ENCODE measurements at places on chromosomes 5 and 9. TPM values are rescaled to one million over a fixed set of nuclear protein-coding genes. Genes with fewer than 3 reads are reported as not detected.

The CEMIP2 gene
- total RNA-seq = 65.2 TPM

The EGFLAM gene
- 1.1 TPM for total RNA-seq

The PCDHA6 gene
- total RNA-seq = not detected

The TMEM203 gene
- 20.8 TPM for total RNA-seq

The DTWD2 gene
- total RNA-seq = 1.8 TPM

The SLC36A3 gene
- not detected for total RNA-seq

The TMC1 gene
- not detected for total RNA-seq

The AGXT2 gene
- not detected for total RNA-seq

The ELOVL7 gene
- total RNA-seq = 0.18 TPM

- H3K27ac ChIP-seq = no peak overlapping the region
- no peak for DNase-seq
- H3K36me3 ChIP-seq = no peaks in the 10 kb centered on the region
- no peaks in the 10 kb centered on the region for H3K27me3 ChIP-seq
- H3K4me1 ChIP-seq = no peaks in the 10 kb centered on the region
Observed at GRCh38 chr5:2697041-2697440, 54.4 kb downstream of the IRX2 start.

GRCh38 chr5:37955748-37956147 lies 115.9 kb upstream of the GDNF start:
- no peak for DNase-seq
- H3K4me1 ChIP-seq = no peaks in the 10 kb centered on the region
- H3K27me3 ChIP-seq = peaks cover 3% of the 10 kb centered on the region
- H3K27ac ChIP-seq = no peak overlapping the region

DNA sequence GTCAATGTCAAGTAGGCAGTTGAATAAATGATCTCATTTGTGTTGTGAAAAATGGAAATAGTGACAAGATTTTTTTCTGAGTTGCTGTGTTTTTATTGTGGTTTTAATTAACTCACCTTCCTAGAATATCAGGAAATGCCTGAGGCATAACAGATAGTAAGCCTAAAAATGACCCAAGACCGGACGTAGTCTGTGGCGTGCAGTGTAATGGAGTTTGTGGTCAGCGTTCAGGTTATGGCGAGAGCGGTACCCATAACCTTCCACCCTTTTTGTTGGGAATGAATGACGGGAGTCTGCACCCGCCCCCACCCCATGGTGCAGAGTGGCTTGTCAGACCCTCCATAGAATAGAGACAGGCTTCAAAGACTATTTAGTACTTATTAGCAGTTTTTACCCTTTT lies 119.3 kb downstream of the GALNT10 start:
- H3K27me3 ChIP-seq = no peaks in the 10 kb centered on the region
- H3K36me3 ChIP-seq = no peaks in the 10 kb centered on the region
- peaks cover 10% of the 10 kb centered on the region for H3K4me1 ChIP-seq
- no peak overlapping the region for H3K4me3 ChIP-seq
- H3K27ac ChIP-seq = no peak overlapping the region

DNA sequence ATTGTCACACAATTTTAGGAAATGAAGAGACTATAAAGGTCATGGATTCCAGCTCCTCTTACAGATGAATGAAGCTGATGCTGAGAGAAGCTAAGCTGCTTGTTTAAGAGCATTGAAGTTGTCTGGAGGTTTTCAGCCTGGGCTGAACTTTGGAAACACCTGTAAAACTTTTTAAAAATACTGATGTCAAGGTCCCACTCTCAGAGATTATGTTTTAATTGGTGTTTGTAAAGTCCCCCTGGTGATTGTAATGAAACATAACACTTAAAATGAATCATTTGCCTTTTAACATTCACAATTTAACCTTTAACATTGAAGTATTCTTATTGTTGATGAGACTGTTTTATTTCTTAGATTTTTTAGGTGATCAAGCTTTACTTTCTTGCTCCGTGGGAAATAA lies 16.4 kb downstream of the RAD23B start:
- H3K27me3 ChIP-seq = no peaks in the 10 kb centered on the region
- H3K4me1 ChIP-seq = no peaks in the 10 kb centered on the region
- H3K36me3 ChIP-seq = peaks cover 7% of the 10 kb centered on the region
- no peak overlapping the region for H3K4me3 ChIP-seq
- no peak overlapping the region for H3K27ac ChIP-seq
- DNase-seq = no peak

GRCh38 chr9:134041649-134041962 lies 16.3 kb downstream of the BRD3OS start:
- H3K27me3 ChIP-seq = no peaks in the 10 kb centered on the region
- H3K4me3 ChIP-seq = no peak overlapping the region
- no peak overlapping the region for H3K27ac ChIP-seq
- H3K4me1 ChIP-seq = no peaks in the 10 kb centered on the region

GRCh38 chr5:124263680-124264491 lies 482.6 kb downstream of the ZNF608 start:
- no peak overlapping the region for H3K4me3 ChIP-seq
- no peak for DNase-seq
- H3K27ac ChIP-seq = no peak overlapping the region
- peaks cover 2% of the 10 kb centered on the region for H3K4me1 ChIP-seq
- no peaks in the 10 kb centered on the region for H3K36me3 ChIP-seq

DNA sequence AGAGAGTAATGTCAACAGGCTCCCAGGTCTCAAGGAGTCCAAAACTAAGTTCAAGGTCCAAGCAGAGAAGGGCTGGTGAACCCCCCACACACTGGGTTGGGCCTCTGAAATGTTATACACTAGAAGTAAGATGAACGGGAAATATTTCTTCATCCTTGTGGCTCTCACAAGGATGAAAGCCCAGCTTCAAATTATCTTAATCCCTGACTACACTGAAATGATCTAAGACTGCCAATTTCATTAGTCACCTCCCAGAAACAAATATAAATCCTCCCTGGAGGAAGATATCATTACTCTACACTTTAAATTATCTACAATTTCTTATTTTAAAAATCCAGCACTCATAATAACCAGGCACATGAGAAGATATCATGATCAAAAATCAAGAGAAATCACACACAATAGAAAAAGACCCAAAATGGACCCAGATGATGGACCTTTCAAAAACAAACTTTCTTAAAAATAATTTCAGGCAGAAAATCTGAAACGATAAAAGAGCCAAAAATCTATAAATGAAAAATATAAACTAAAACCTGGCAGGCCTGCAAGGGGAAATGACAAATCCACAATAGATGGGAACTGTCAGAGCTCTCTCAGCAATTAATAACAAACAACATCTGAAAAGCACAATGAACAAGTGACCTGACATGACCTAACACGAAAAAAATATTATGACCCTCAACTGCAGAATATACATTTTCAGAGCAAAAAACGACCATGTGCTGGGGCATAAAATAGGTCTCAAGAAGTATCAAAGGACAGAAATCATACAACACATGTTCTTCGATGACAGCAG lies 117.4 kb downstream of the GPR21 start:
- H3K27ac ChIP-seq = no peak overlapping the region
- H3K4me1 ChIP-seq = no peaks in the 10 kb centered on the region
- no peaks in the 10 kb centered on the region for H3K36me3 ChIP-seq
- H3K27me3 ChIP-seq = no peaks in the 10 kb centered on the region
- H3K4me3 ChIP-seq = no peak overlapping the region

DNA sequence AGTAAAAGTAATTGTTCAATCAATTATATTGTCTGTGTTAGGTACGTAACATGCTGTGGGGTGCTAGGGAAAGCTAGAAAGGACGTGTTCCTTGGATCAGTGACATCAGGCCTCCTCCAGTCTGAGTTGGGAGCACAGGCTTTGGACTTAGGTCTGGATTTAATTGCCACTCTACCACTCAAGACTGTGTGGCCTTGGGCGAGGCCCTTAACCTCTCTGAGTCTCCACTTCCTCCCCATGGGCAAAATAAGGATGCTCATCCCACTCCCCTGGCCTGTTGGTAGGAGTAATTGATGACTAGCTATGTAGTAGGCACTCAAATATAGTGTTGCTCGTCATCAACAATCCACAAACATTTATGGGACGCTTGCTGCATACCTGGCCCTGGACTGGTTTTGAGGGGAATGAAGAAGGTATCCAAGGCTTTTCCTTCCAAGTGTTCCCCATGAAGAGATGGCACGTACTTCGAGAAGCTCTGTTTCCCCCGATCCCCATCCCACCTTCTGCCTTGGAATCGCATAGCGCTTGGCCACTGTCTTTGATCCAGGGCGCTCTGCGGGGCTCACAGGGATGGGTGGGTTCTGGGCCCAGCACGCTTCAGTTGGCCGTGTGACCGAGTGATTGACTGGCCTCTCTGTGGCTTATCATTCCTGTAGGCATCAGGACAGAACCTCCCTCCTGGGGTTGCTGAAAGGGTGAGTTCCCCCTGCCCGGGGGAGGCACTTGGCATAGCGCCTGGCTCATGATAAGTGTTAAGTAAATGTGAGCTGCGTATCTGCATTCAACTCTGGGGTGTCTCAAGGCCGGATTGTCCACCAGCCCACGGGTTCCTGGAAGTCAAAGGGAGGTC lies 8.1 kb downstream of the FGF18 start:
- no peak for DNase-seq
- H3K36me3 ChIP-seq = no peaks in the 10 kb centered on the region
- H3K27me3 ChIP-seq = no peaks in the 10 kb centered on the region
- no peaks in the 10 kb centered on the region for H3K4me1 ChIP-seq
- no peak overlapping the region for H3K4me3 ChIP-seq

GRCh38 chr9:89675058-89675742 lies 70.4 kb downstream of the GADD45G start:
- H3K4me3 ChIP-seq = no peak overlapping the region
- DNase-seq = no peak
- H3K27me3 ChIP-seq = peaks cover 3% of the 10 kb centered on the region
- H3K27ac ChIP-seq = no peak overlapping the region
- no peaks in the 10 kb centered on the region for H3K4me1 ChIP-seq

DNA sequence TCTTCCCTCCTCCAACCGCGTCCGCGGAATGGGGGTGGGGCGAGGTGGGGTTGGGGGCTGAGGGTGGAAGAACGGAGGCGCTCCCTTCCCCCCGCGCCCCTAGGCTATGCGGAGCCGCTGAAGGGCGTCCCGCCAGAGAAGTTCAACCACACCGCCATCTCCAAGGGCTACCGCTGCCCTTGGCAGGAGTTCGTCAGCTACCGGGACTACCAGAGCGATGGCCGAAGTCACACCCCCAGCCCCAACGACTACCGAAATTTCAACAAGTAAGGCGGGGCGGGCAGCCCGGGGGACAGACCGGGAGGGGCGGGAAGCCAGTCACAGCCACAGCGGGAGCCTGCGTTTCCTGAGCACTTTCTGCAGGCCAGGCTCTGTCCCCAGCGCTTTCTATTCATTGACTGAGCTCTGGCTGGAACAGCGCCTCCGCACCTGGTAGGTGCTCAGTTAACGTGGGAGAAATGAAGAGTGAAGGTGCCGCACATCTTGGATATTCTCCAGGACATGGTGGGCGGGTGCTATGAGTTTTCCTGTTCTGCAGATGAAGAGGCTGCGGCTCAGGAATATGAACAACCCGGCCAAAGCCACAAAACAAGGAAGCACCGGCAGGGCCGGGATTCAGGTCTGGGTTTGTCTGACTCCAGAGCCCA lies 11.3 kb downstream of the MYOZ3 start:
- H3K4me1 ChIP-seq = peaks cover 13% of the 10 kb centered on the region
- peaks cover 12% of the 10 kb centered on the region for H3K27me3 ChIP-seq
- DNase-seq = no peak
- H3K4me3 ChIP-seq = peak overlapping the region; percentile 49
- no peaks in the 10 kb centered on the region for H3K36me3 ChIP-seq

DNA sequence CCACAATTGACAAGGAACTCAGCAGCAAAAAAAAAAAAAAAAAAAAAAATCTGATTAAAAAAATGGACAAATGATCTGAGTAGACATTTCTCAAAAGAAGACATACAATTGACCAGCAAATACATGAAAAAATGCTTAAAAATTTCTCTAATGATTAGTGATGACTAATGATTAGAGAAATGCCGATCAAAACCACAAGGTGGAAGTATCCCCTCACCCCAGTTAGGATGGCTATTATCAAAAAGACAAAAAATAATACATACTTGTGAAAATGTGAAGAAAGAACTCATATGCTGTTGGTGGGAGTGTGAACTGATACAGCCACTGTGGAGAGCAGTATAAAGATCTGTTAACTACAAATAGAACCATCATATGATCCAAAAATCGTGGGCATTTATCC lies 245.3 kb downstream of the OSTF1 start:
- no peaks in the 10 kb centered on the region for H3K36me3 ChIP-seq
- H3K4me1 ChIP-seq = no peaks in the 10 kb centered on the region

DNA sequence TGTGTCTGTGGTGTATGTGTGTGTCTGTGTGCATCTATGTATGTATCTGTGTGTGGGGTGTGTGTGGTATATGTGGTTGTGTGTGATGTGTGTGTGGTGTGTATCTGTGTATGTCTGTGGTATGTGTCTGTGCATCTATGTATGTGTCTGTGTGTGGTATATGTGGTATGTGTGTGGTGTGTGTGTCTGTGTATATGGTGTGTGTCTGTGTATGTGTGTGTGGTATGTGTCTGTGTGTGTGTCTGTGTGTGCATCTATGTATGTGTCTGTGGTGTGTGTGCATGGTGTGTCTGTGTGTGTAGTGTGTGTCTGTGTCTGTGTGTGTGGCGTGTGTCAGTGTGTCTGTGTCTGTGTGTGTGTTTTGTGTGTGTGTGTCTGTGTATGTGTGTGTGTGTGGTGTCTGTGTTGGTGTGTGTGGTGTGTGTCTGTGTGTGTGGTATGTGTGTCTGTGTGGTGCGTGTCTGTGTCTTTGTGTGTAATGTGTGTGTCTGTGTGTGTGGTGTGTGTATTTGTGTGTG lies 121.9 kb upstream of the MVB12B start:
- H3K27ac ChIP-seq = no peak overlapping the region
- DNase-seq = no peak
- no peaks in the 10 kb centered on the region for H3K4me1 ChIP-seq
- H3K36me3 ChIP-seq = no peaks in the 10 kb centered on the region

DNA sequence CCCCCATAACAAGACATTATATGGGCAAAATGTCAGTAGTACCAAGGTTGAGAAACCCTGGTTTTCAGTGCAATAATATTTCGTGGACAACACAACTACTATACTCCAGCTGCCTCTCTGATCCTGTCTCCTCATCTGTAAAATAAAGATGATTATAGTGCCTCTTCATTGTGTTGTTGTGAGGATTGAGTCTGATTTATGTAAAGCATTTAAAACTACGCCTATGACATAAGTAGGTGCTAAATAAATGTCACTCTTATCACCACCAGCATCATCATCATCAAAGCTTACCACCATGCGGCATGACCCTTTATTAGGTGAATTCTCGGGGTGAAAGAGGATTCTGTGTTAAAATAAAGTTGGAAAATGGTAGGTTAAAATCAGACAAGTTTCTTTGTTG lies 67.8 kb upstream of the IFNE start:
- H3K27ac ChIP-seq = peak overlapping the region; percentile 67
- peak overlapping the region; percentile 39 for H3K4me3 ChIP-seq
- H3K4me1 ChIP-seq = peaks cover 22% of the 10 kb centered on the region
- H3K27me3 ChIP-seq = no peaks in the 10 kb centered on the region
- no peak for DNase-seq

- H3K4me1 ChIP-seq = peaks cover 8% of the 10 kb centered on the region
- no peaks in the 10 kb centered on the region for H3K27me3 ChIP-seq
- H3K4me3 ChIP-seq = no peak overlapping the region
- no peaks in the 10 kb centered on the region for H3K36me3 ChIP-seq
Observed at GRCh38 chr9:7510199-7510598, 289.4 kb downstream of the DMAC1 start.

- H3K27ac ChIP-seq = no peak overlapping the region
- no peak for DNase-seq
- no peak overlapping the region for H3K4me3 ChIP-seq
- no peaks in the 10 kb centered on the region for H3K36me3 ChIP-seq
- no peaks in the 10 kb centered on the region for H3K27me3 ChIP-seq
- no peaks in the 10 kb centered on the region for H3K4me1 ChIP-seq
Observed at GRCh38 chr9:14888272-14888671, 22.0 kb downstream of the FREM1 start.

Measured in IMR-90 (cell line).